ENCODE measurements at places on chromosomes 2 and 18. TPM values are rescaled to one million over a fixed set of nuclear protein-coding genes. Genes with fewer than 3 reads are reported as not detected.

GRCh38 chr2:173184031-173185004 lies 108.7 kb downstream of the MAP3K20 start:
- H3K4me1 ChIP-seq: peaks cover 35% of the 10 kb centered on the region
- H3K36me3 ChIP-seq: peaks cover 10% of the 10 kb centered on the region
- no peaks in the 10 kb centered on the region for H3K27me3 ChIP-seq
- no peak overlapping the region for H3K4me3 ChIP-seq
- DNase-seq: no peak
- H3K27ac ChIP-seq: peak overlapping the region; percentile 55

DNA sequence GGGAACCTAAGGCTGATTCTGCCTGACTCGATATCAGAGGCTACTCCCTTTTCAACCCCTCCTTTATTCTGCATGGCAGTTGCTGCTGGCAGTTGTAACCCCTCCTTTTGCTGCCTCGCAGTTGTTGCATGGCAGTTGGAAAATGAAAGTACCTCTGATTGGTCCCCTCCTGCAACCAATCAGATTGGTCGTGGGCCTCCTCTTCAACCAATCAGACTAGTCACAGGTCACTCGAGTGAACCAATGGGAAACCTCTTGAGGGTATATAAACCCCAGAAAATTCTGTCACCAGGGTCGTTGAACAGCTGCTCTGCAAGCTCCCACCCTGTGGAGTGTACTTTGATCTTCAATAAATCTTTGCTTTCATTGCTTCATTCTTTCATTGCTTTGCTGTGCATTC lies 294.3 kb upstream of the SLC8A1 start:
- no peak overlapping the region for H3K4me3 ChIP-seq
- no peaks in the 10 kb centered on the region for H3K27me3 ChIP-seq
- H3K36me3 ChIP-seq: no peaks in the 10 kb centered on the region
- no peak overlapping the region for H3K27ac ChIP-seq

CAPN14 gene
- 0.11 TPM for total RNA-seq

DNA sequence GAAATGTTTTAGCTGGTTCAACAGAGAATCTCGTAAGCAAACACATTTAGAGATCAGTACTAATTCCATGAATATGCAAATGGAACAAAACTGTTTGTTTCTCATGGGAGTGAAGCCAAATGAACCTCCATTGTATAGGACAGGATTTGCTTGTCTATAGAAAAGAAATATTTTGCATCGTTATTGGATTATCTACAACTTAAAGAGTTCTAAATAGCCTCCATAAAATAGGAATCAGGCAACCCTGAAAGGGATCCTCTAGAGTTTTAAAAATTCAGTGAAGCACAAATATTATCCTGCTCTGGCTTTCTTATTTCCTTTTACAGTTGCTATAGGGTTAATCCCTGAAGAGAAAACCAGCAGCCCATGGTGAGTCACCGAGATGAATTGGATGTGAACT lies 378.4 kb upstream of the NRXN1 start:
- no peak for DNase-seq
- H3K27ac ChIP-seq: no peak overlapping the region
- no peaks in the 10 kb centered on the region for H3K27me3 ChIP-seq
- H3K4me3 ChIP-seq: no peak overlapping the region

DNA sequence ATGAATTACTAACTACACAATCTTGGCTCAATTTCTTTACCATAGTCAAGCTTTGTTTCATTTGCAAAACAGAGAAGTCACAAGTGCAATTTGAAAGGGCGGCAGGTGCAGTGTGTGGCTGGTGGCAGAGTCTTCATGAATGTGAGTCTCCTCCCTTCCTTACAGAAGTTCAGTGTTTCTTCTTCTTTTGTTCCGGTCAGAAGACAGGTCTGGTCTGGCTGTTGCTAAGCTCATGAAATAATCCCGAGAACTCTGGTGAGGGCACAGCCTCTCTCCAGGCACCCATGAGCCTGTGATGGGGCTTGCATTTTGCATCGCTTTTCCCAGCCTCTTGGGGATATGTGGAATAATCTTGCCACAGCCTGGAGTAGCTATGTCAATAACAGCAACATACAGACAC lies 824.8 kb upstream of the SALL3 start:
- H3K4me1 ChIP-seq: peaks cover 22% of the 10 kb centered on the region
- no peak overlapping the region for H3K27ac ChIP-seq
- no peak overlapping the region for H3K4me3 ChIP-seq
- DNase-seq: no peak
- H3K36me3 ChIP-seq: peaks cover 34% of the 10 kb centered on the region
- peaks cover 7% of the 10 kb centered on the region for H3K27me3 ChIP-seq

DNA sequence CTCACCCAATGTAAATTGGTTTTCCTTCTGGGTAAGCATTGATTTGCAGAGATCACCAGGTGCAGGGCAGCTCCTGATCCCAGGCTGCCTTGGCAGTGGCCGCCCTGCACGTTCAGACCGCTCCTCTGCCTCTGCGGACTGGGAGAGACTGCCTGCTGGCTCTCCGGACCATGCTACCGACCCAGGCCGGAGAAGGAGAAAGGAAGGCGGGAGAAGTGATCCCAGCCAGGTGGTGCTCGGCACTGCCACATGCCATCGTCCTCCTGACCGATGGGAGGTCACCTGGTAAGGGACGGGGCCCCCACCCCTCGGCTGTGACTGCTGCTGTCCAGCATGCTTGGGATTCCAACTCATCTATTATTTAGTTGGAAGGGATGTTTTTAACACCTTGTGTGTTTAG lies 108.1 kb upstream of the POU3F3 start:
- H3K4me3 ChIP-seq: no peak overlapping the region
- DNase-seq: peak; percentile 15
- H3K36me3 ChIP-seq: no peaks in the 10 kb centered on the region
- H3K27ac ChIP-seq: no peak overlapping the region

MYO3B gene
- 0.44 TPM for total RNA-seq

DPP4 gene
- 3.6 TPM for total RNA-seq

GRCh38 chr2:85133751-85134254 lies 611 bp downstream of the TCF7L1 start:
- H3K27ac ChIP-seq: no peak overlapping the region
- H3K4me3 ChIP-seq: peak overlapping the region; percentile 83
- peaks cover 20% of the 10 kb centered on the region for H3K36me3 ChIP-seq
- H3K4me1 ChIP-seq: peaks cover 42% of the 10 kb centered on the region
- no peaks in the 10 kb centered on the region for H3K27me3 ChIP-seq

CHST9 gene
- total RNA-seq: 16.8 TPM

GRCh38 chr2:143704451-143705106 lies 575.4 kb downstream of the ARHGAP15 start:
- H3K4me3 ChIP-seq: no peak overlapping the region
- H3K27ac ChIP-seq: no peak overlapping the region
- H3K36me3 ChIP-seq: no peaks in the 10 kb centered on the region
- H3K4me1 ChIP-seq: peaks cover 9% of the 10 kb centered on the region
- no peak for DNase-seq
- H3K27me3 ChIP-seq: no peaks in the 10 kb centered on the region

DNA sequence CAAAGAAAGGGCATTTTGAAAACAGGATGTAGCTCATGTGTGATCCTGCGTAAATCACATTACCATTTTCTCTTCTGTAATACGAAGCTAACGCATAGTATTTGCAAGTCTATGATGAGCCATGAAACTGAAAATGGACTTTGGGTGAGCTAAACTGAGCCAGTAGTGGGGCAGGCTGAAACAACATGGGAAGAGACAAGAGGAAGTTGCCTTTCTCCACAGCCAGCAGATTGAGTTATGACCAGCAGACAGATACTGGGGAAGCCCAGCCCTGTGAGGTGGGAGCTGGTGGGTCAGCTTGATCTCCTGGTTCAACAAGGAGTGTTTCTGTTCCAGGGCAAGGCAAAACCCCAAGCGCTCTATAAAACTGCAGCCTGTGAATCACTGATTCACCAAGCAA lies 11.8 kb downstream of the CYRIA start:
- no peaks in the 10 kb centered on the region for H3K27me3 ChIP-seq
- H3K27ac ChIP-seq: peak overlapping the region; percentile 90
- no peaks in the 10 kb centered on the region for H3K36me3 ChIP-seq
- peaks cover 48% of the 10 kb centered on the region for H3K4me1 ChIP-seq
- H3K4me3 ChIP-seq: no peak overlapping the region

- H3K27me3 ChIP-seq: no peaks in the 10 kb centered on the region
- peaks cover 6% of the 10 kb centered on the region for H3K4me1 ChIP-seq
- no peak overlapping the region for H3K4me3 ChIP-seq
- peaks cover under 1% of the 10 kb centered on the region for H3K36me3 ChIP-seq
- H3K27ac ChIP-seq: no peak overlapping the region
Measured at GRCh38 chr2:152548996-152549395, 168.3 kb downstream of the PRPF40A start.

GRCh38 chr18:51588616-51589015 lies 391.1 kb upstream of the MEX3C start:
- DNase-seq: no peak
- peaks cover 8% of the 10 kb centered on the region for H3K4me1 ChIP-seq
- H3K4me3 ChIP-seq: no peak overlapping the region
- no peak overlapping the region for H3K27ac ChIP-seq
- peaks cover 11% of the 10 kb centered on the region for H3K27me3 ChIP-seq

CRACDL gene
- 0.72 TPM for total RNA-seq

DNA sequence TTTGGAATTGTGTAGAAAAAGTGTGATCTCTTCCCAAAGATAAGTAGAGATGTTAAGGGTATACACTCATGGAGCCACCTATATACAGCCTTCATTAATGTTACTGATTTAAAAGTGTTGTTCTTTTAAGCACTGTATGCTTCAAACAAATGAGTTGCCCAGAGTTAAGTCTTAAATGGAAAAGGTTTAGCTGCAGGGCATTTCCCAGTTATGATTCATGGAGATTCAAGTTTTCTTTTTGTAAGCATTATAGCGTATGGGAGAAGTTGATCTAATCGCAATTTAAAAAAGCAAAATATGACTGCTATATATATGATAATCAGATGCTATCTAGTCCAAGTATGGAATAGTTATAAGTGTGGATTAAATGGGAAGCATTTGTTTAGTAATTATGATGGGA lies 4.8 kb downstream of the PDK1 start:
- H3K27me3 ChIP-seq: no peaks in the 10 kb centered on the region
- no peak overlapping the region for H3K27ac ChIP-seq
- H3K4me3 ChIP-seq: no peak overlapping the region
- no peak for DNase-seq
- peaks cover 46% of the 10 kb centered on the region for H3K36me3 ChIP-seq
- H3K4me1 ChIP-seq: peaks cover 32% of the 10 kb centered on the region

GRCh38 chr2:239255218-239255617 lies 145.6 kb downstream of the HDAC4 start:
- no peaks in the 10 kb centered on the region for H3K27me3 ChIP-seq
- H3K4me1 ChIP-seq: peaks cover 39% of the 10 kb centered on the region
- no peak overlapping the region for H3K4me3 ChIP-seq

GRCh38 chr2:186101616-186102015 lies 363.0 kb downstream of the FSIP2 start:
- H3K4me3 ChIP-seq: no peak overlapping the region
- H3K27ac ChIP-seq: no peak overlapping the region
- no peaks in the 10 kb centered on the region for H3K36me3 ChIP-seq
- H3K27me3 ChIP-seq: no peaks in the 10 kb centered on the region
- no peak for DNase-seq

ARHGAP15 gene
- total RNA-seq: 0.28 TPM

- H3K27me3 ChIP-seq: no peaks in the 10 kb centered on the region
- no peaks in the 10 kb centered on the region for H3K36me3 ChIP-seq
- no peak for DNase-seq
- no peak overlapping the region for H3K27ac ChIP-seq
- no peak overlapping the region for H3K4me3 ChIP-seq
Measured at GRCh38 chr2:37912056-37912455, 13.0 kb upstream of the RMDN2 start.

DNA sequence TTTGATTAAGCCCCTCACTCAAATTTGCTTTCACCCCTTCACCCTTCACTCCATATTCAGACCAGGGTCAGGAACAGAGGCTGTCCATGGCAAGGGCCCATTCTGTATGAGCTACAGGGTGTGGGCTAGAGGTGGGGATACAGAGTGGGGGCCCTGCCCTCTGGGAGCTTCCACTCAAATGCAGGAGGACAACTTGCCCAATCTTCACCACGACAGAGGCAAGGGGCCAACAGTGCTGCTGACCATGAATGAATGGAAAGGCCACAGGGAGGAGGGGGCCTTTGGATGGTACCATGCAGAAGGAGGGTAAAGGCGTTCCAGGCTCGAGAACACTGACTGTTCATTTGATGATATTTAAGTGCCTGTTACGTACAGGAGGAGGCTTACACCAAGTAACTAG lies 22.8 kb downstream of the ADRA2B start:
- no peak overlapping the region for H3K4me3 ChIP-seq
- peaks cover 4% of the 10 kb centered on the region for H3K27me3 ChIP-seq
- no peak for DNase-seq
- H3K27ac ChIP-seq: no peak overlapping the region
- H3K4me1 ChIP-seq: peaks cover 25% of the 10 kb centered on the region

DNA sequence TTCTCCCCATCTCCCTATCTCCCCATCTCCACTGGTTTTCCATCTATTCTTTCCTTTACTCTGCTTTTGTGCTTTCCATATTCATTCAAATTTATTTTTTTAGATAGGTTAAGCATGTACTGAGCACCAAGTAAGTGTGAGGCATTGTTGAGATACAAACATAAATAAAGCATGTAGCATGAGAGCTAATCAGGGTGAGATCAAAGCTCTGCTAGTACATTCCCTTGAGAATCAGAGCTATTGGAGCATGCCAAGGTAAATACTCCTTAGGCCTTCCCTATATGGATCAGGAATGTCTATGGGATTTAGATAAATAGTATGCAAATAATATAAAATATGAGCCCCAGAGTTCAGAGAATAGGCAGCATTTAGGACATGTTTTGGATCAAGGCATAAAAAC lies 25.3 kb downstream of the BABAM2 start:
- no peak overlapping the region for H3K4me3 ChIP-seq
- H3K4me1 ChIP-seq: no peaks in the 10 kb centered on the region
- no peak overlapping the region for H3K27ac ChIP-seq
- no peaks in the 10 kb centered on the region for H3K27me3 ChIP-seq
- DNase-seq: no peak

DNA sequence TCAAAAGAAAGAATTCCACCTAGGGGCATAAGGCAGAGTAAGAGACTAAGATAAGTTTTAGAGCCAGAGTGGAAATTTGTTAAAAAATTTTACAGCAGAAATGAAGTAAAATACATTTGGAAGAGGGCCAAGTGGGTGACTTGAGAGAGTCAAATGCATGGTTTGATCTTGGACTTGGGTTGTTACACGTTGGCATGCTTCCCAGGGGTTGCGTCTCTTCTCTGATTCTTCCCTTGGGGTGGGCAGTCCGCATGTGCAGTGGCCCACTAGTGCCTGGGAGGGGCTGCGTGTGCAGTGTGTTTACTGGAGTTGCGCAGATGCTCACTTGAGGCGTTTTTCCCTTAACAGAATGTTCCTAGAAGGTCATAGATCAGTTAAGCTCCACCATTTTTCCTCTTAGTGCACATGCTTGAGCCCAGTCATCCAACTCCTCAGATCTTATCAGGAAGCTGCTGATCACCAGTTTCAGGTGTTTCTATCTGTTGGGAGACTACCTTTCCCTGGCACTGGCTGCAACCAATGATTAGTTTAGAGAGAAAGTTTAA lies 13.1 kb downstream of the SEH1L start:
- H3K27ac ChIP-seq: peak overlapping the region; percentile 66
- H3K36me3 ChIP-seq: peaks cover 54% of the 10 kb centered on the region
- no peak for DNase-seq
- H3K27me3 ChIP-seq: no peaks in the 10 kb centered on the region
- H3K4me3 ChIP-seq: no peak overlapping the region

Measured in WTC11 (cell line).